ENCODE measurements at places on chromosomes 1 and 21.
A peak's percentile ranks its signal among the peaks of the same experiment; 100 is the strongest.

- no peak for DNase-seq
These were observed 503 bp upstream of the SRSF11 start for GRCh38 chr1:70220517-70221237.

DNA sequence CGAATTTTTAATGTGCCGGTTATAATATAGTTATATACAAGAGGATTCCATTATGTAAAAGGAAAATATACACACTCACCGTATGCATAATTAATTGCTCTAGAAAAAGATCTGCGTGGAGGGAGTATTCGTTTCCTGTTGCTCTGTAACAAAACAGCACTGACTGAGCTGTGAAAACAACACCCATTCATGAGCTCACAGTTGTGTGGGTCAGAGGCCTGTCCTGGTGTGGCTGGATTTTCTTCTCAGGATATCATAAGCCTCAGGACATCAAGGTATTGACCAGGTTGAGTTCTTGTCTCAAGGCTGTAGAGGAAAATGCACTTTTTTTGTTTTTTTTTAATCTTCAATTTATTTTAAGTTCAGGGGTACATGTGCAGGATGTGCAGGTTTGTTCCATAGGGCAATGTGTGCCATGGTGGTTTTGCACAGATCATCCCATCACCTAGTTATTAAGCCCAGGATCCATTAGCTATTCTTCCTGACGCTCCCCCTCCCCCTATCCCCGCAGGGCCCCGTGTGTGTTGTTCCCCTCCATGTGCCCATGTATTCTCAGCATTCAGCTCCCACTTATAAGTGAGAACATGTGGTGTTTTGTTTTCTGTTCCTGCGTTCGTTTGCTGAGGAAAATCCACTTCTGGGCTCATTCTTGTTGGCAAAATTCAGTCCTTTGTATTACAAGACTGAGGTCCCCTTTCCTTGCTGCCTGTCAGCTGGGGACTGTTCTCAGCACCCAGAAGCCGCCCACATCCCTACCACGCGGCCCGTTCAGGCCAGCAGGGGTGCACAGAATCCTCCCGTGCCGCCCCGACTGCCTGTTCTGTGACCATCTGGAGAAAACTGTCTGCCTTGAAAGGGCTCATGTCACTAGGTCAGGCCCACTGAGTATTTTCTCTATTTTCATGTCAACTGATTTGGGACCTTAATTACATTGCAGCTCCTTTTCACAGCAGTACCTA is 87.4 kb upstream of the ERRFI1 start:
- DNase-seq: no peak

GRCh38 chr1:183276386-183277080 is 90.5 kb downstream of the LAMC2 start:
- no peak for DNase-seq

DNA sequence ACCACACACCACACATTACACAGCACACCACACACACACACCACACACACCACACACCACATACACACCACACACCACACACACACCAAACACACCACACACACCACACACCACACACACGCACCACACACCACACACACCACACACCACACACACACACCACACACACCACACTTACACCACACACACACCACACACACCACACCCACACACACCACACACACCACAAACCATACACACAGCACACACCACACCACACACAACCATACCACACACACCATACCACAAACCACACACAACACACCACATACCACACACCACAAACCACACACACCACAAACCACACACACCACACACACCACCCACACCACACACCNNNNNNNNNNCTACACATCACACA is 40.9 kb upstream of the SIK1 start:
- no peak for DNase-seq

- DNase-seq: no peak
These were observed 202.5 kb upstream of the LYPLAL1 start for GRCh38 chr1:218971156-218971555.

- no peak for DNase-seq
These were observed 854.3 kb downstream of the BRINP3 start for GRCh38 chr1:189623336-189623735.

DNA sequence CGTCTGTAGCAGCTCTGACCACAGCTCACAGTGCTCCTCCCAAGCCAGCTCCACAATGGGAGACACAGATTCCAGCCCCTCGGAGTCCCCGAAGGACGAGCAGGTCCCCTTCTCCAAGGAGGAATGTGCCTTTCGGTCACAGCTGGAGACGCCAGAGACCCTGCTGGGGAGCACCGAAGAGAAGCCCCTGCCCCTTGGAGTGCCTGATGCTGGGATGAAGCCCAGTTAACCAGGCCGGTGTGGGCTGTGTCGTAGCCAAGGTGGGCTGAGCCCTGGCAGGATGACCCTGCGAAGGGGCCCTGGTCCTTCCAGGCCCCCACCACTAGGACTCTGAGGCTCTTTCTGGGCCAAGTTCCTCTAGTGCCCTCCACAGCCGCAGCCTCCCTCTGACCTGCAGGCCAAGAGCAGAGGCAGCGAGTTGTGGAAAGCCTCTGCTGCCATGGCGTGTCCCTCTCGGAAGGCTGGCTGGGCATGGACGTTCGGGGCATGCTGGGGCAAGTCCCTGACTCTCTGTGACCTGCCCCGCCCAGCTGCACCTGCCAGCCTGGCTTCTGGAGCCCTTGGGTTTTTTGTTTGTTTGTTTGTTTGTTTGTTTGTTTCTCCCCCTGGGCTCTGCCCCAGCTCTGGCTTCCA is 22.9 kb upstream of the VPS13D start:
- DNase-seq: no peak

DNA sequence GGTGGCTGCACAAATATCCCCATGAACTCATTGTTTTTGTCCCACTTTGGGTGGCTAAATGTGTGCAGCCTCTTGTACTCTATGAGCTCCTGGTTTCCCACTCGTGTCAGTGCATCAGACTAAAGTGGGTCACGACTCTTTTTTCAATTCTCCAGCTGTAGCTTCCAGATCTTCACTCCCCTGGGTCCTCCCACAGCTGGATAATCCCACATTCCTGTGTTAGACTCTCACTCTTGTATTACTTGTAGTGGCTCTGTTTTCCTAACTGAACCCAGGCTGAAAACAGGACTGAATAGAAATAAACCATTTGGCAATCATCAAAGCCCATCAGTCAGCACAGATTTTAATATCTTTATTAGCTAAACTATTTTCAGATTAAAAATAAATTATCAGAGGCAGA is 60.4 kb downstream of the UBE2U start:
- no peak for DNase-seq

- no peak for DNase-seq
These were observed 1.2 kb upstream of the ABL2 start for GRCh38 chr1:179230721-179231120.

DNA sequence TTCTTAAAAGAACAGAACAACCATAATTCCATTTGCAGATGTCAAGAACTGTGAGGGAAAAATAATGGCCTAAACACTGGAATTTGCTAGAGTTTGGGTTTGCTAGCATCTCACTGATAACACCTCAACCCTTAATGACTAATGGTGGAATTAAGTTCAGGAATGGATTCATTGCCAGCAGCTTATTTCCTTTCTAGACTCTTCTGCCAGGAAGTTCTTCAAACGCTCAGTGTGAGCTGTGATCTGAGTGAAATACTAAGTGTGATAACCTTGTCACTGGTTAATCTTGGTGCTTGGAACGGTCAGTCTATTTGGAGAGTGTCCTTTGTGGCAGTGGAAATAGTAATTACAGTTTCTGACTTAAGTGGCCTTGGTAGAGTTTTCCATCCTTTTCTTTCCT is 21.6 kb upstream of the PLEKHM2 start:
- DNase-seq: no peak

- DNase-seq: peak; percentile 51
These were observed 15.6 kb downstream of the UTP11 start for GRCh38 chr1:38028105-38028591.

- no peak for DNase-seq
These were observed 27.2 kb upstream of the FAM3B start for GRCh38 chr21:41289431-41289830.

DNA sequence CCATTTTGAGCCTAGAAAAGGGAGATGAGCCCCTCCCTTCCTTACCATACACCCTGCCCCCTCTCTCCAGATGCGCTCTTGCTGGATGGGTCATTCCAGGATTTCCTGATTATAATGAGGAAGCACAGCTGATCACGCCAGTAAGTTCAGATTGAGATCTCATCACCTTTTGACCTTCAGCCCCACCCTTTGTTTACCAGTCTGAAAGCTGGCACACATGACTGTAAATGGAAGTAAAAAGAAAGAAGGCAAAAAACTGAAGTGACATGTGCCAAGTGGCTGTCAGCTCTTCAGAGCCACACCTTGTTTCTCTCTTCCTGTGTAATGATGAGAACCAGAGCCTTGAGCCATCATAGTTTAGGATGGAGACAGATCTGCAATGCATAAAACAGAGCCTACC is 27.9 kb downstream of the S1PR1 start:
- DNase-seq: no peak

GRCh38 chr21:21290751-21291150 is 292.5 kb downstream of the NCAM2 start:
- DNase-seq: no peak
